ENCODE measurements at places on chromosomes 3 and 15. TPM values are rescaled to one million over a fixed set of nuclear protein-coding genes. Genes with fewer than 3 reads are reported as not detected.

DNA sequence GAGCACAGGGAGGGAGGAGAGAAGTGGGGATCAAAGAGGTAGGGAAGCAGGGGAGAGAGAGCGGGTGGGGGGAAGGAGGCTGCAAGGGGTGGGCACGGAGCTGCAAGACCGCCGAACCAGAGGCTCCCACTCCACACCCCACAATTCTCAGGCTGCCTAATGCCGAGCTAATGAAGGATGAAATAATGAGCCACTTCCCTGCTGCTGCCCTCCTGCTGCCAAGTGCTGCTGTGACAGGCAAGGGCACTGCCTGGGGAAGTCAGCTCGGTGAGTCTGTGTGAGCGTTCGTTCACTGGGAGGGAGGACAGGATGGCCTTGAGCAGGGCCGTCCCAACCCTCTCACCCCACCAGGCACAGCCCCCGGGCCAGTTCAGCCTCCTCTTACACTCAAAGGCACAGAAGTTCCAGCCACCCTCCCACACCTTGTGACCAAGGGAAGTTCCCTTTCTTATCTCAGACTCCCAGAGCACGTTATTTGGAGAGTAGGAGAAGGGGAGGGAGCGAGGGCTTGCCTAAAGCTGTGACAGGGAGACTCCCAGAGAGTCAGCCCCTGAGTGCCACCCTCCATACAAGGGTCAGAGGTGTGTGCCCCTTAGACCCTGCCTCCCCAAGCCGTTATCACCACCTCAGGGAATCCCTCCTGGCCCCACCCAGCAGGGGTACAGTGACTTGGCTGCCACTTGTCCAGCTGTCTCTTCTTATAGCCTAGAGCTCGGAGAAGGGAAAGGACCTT, 12.4 kb downstream of the GLYCTK start:
- H3K4me1 ChIP-seq = peaks cover 11% of the 10 kb centered on the region
- H3K4me3 ChIP-seq = no peak overlapping the region
- H3K27me3 ChIP-seq = no peaks in the 10 kb centered on the region
- no peak overlapping the region for H3K27ac ChIP-seq
- H3K36me3 ChIP-seq = peaks cover 3% of the 10 kb centered on the region
- no peak for DNase-seq

The SYNPR gene
- total RNA-seq = not detected

The TMEM207 gene
- not detected for total RNA-seq

GRCh38 chr3:53092216-53092615, 38.0 kb downstream of the RFT1 start:
- DNase-seq = no peak
- H3K27ac ChIP-seq = no peak overlapping the region
- H3K4me1 ChIP-seq = no peaks in the 10 kb centered on the region
- H3K27me3 ChIP-seq = no peaks in the 10 kb centered on the region
- no peak overlapping the region for H3K4me3 ChIP-seq

DNA sequence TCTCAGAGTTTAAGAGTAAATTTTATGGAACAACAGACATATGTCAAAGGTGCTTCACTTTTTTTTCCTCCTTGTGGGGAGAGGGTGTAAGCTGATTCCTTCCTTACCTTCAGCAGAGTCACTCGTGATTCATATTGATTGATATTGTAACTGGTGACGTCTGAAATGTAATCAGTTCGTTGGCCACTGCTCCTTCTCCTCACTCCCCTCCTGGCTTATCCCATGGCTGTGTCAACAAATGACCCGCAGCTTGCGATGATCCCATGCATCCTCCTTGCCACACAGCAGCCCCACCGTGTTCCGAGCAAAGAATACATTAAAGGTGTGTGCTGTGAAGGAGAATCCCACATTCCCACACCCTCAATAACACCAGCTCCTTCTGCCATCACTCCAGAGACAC, 7.3 kb downstream of the MGLL start:
- H3K36me3 ChIP-seq = no peaks in the 10 kb centered on the region
- DNase-seq = no peak
- H3K27ac ChIP-seq = no peak overlapping the region
- H3K4me1 ChIP-seq = no peaks in the 10 kb centered on the region
- H3K27me3 ChIP-seq = peaks cover 10% of the 10 kb centered on the region
- H3K4me3 ChIP-seq = no peak overlapping the region

- DNase-seq = peak; percentile 14
- no peak overlapping the region for H3K27ac ChIP-seq
- H3K4me3 ChIP-seq = no peak overlapping the region
- H3K4me1 ChIP-seq = peaks cover 33% of the 10 kb centered on the region
- no peaks in the 10 kb centered on the region for H3K27me3 ChIP-seq
Observed at GRCh38 chr3:72821161-72821781, 27.0 kb downstream of the SHQ1 start.

The EPHB1 gene
- total RNA-seq = not detected

Measured in activated naive CD8-positive, alpha-beta T cell treated with anti-CD3 and anti-CD28 coated beads for 36 hours (primary cell).